ENCODE measurements at places on chromosomes 1 and 21.

DNA sequence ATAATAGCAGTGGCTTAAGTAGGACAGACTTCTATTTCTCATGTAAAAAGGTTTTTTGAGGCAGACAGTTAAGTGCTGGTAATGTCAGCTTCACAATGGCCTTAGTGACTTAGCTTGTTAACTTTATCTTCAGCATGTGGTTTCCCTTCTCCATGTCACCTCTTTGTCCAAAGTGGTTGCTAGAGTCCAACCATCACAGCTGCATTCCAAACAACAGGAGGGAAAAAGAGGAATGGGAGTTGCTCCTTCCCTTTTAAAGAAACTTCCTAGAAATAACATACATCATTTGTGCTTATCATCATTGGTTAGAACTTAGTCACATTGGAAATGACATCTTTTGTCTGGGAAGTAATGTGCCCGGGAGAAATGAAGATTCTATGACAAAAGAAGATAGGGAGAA is 9.9 kb downstream of the GSTM5 start:
- no peak for DNase-seq

DNA sequence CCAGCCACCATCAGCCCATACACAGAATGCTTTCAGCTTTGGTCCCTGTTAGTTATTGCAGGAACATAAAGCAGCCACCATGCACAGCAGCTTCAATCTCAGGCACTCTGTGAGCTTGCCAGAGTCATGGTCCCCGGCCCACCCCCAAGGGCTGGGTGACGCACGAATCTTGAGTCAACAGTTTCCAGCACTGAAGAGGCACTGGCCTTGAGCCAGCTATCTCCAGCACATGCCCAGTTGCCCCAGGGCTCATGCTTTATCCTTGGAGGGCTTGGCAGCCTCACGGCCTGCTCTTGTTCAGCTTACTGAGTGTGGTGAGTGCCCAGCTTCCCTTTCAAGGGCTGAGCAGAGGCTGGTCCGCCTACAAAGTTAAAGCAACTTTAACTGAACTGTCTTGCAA is 200.7 kb upstream of the RAB4A start:
- DNase-seq: no peak

GRCh38 chr1:211828584-211829342 is 1.8 kb downstream of the LPGAT1 start:
- DNase-seq: no peak

GRCh38 chr1:147673406-147673805 is 3.1 kb upstream of the ACP6 start:
- no peak for DNase-seq

DNA sequence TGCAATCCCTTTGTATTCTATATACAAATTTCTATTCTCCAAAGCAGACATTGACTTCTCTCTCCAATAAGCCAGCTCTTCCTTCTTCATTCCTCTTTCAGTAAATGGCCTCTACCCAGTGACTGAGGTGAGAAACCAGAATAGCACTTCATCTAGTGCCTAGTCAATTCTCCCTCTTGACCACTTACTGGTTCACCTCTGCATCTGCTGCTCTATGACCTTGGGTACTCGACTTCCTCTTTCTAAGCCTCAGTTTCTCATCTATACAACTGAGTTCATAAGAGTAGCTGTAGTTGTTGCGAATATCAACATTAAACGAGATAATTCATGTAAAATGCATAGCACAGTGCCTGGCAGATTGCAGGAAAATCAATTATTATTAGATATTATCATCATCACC is 12.4 kb downstream of the LYST start:
- DNase-seq: no peak

DNA sequence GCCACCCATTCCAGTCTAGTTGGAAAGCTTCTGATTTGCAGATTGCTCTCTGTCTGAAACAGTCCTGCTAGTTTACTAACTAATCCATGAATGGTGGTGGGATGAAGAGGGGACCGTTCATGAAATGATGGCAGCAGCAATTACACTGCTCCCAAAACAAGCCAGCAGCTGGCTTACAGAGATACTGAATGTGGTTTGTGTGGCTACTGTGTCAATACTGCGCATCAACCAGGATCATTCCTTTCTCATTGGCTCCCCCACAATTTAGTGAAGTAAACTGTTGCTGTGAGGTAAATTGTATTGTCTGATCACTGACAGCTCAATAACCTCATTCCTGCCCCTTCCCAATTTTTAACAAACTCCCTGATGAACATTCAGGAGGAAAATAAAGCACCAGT is 191.3 kb upstream of the LMO4 start:
- DNase-seq: no peak

- DNase-seq: no peak
These were observed 145.1 kb downstream of the KCNJ6 start for GRCh38 chr21:37771181-37771580.

GRCh38 chr21:33126569-33126968 is 56.6 kb downstream of the OLIG1 start:
- DNase-seq: no peak

GRCh38 chr1:2985067-2985561 is 36.2 kb upstream of the ACTRT2 start:
- DNase-seq: no peak

DNA sequence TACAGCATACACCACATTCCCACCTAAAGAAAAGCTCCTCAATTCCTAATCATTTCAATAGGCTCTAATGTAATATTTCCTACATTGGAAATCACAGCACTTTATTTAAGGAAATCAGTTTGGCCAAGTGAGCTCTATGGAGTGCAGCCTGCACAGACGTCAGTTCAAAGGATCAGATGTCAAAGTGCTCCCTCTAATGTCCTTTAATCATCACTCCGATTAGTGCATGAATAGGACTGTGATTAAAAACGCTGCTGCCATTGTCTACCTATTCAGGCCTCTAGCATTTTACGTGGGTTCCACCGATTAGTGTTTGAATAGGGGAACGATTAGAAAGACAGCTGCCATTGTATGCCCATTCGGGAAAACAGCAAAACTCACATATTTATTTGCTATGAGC is 50.2 kb downstream of the DPYD start:
- DNase-seq: no peak

- DNase-seq: no peak
These were observed at the start of gene ACTRT2 for GRCh38 chr1:3021233-3021671. Gene ACTRT2, plus strand, starts transcription at chr1:3021467. Its CDS starts 220 bp downstream, at chr1:3021687.

Measured in stimulated activated naive CD4-positive, alpha-beta T cell treated with Interleukin-2 at 50 U/mL for 16 hours (primary cell).